ENCODE measurements at places on chromosomes 4 and X. TPM values are rescaled to one million over a fixed set of nuclear protein-coding genes. Genes with fewer than 3 reads are reported as not detected.

DNA sequence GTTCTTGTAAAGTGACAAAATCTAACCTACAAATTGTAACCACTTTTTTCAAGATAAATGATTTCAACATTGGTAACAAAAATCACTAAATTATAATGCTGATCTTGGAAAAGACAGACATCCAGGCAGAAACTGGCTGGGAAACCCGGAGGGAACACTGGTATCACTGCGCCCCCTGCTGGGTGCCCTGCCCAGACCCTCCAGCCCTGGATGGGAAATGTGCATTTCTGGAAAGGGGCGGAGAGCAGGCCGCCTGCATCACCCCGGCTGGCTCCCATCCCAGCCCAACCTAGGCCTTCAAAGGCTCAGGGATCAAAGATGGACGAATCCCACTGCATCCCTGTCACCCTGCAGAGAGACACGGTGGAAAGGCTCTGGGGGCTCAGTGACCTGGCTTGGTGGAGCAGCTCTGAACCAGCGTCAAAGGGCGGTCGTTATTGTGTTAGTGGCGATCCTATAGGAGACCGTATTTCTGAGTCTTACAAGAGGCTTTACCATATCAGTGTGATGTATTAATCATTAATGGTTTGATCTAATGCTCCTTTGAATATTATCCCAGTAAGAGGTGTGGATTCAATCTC, 37.3 kb downstream of the ACOX3 start:
- peak overlapping the region; percentile 86 for H3K27ac ChIP-seq
- no peak for DNase-seq
- H3K4me3 ChIP-seq: no peak overlapping the region
- H3K36me3 ChIP-seq: peaks cover 48% of the 10 kb centered on the region

DNA sequence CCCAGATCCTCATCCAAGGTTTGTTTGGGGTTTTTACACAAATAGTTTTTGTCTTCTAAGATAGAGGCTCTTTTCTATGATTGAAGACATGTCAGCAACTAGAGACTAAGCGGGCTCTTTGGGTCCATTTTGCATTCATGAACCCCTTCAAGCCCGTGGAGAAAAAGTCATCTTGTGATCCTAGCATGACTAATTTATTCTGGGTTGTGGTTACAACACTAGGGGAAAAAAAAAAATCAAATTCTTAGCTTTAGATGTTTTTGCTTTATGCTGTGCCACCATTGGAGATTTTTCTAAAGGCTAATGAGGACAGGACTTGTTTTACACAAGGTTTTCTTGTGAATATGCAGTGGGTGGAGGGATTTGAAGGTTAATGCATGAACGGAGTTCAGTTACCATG, 440.0 kb downstream of the PCDH7 start:
- H3K27ac ChIP-seq: no peak overlapping the region

DNA sequence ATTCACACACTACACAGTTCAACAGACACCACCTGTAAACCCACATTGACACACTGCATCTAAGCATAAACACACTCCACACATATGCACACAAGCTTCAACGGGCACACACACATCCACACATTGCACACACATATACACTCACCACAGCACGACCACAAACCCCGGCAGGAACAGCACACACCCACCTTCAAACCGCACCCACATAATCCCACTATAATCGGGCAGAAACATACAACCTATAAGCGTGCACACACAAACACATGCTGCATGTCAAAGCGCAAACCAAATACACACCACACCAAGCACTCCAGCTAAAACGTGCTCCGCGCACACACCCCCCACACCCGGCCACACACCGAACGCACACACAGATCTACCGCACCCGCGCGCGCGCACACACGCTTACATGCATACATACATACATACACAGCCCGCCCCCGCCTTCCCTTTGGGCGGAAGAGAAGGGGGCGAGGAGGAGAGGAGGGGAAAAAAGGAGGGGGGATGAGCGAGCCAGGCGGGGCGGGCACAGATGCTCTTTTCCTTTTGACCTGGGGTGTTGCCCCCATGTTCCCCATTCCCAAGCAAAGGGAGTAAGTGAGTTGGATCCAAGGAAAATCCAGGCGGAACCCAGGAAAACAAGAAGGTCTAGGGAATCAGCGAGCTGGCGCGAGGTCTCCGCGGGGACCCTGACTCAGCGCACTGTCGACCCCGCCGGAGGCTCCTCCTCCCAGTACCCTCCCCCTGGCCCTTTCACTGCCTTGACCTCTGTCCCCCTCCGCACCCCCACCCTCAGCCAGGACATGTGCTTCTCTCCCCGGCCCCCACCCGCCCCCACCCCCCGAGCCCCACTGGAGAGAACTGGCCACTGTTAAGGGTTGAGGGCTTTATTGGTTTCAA, 9.9 kb downstream of the ARHGAP36 start:
- H3K36me3 ChIP-seq: no peaks in the 10 kb centered on the region
- no peak for DNase-seq
- H3K27me3 ChIP-seq: no peaks in the 10 kb centered on the region
- no peak overlapping the region for H3K4me3 ChIP-seq
- no peaks in the 10 kb centered on the region for H3K4me1 ChIP-seq

- no peaks in the 10 kb centered on the region for H3K36me3 ChIP-seq
- H3K27ac ChIP-seq: no peak overlapping the region
- no peak for DNase-seq
- H3K27me3 ChIP-seq: no peaks in the 10 kb centered on the region
- H3K4me3 ChIP-seq: no peak overlapping the region
- H3K4me1 ChIP-seq: no peaks in the 10 kb centered on the region
Observed at GRCh38 chrX:70301716-70302115, 11.8 kb downstream of the KIF4A start.

DNA sequence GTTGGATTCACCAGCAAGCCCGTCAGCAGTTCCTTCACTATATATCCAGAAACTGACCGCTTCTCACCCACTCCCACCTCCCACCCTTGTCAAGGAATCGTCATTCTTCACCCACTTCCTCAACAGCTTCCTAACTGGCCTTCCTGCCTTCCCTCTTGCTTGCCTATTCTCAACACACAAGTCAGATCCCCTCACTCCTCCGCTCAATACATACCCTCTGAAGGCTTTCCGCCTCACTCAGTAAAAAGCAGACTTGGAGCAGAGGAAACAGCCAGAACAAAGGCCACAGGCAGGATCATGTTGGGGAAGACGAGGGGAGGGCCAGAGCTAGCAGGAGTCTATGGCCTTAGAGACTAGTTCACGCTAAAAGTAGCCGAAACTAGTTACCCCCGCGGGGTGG, 23.7 kb downstream of the RWDD4 start:
- no peak overlapping the region for H3K4me3 ChIP-seq
- no peak overlapping the region for H3K27ac ChIP-seq
- H3K4me1 ChIP-seq: no peaks in the 10 kb centered on the region
- H3K27me3 ChIP-seq: no peaks in the 10 kb centered on the region
- DNase-seq: no peak

GRCh38 chr4:181761156-181761555, 482.0 kb upstream of the TENM3 start:
- DNase-seq: no peak
- H3K27me3 ChIP-seq: no peaks in the 10 kb centered on the region
- H3K27ac ChIP-seq: no peak overlapping the region
- no peaks in the 10 kb centered on the region for H3K4me1 ChIP-seq
- no peaks in the 10 kb centered on the region for H3K36me3 ChIP-seq

DNA sequence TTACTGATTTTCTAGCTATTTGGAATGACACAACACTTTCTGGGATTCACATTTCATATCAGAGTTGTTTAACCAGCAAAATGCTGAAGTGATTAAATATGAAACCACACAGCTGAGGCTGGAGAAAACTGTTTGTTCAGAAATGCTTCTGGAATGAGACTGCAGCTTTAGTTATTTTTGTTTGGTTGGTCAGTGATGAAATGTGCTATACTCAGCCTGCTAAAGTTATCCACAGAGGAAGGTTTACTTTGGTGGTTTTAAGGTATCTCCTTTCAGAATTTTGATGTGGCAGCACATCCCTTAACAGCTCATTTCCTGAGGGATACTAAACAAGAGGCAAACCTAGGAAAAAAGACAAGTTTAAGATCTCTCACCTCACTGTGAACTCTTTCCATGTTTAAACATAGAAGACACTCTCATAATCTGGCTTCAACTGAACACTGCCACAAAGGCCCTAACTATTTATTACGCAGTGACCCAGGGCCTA, 106.6 kb upstream of the PDE5A start:
- no peak overlapping the region for H3K4me3 ChIP-seq
- no peak for DNase-seq
- H3K27ac ChIP-seq: peak overlapping the region; percentile 76
- peaks cover 9% of the 10 kb centered on the region for H3K4me1 ChIP-seq

DNA sequence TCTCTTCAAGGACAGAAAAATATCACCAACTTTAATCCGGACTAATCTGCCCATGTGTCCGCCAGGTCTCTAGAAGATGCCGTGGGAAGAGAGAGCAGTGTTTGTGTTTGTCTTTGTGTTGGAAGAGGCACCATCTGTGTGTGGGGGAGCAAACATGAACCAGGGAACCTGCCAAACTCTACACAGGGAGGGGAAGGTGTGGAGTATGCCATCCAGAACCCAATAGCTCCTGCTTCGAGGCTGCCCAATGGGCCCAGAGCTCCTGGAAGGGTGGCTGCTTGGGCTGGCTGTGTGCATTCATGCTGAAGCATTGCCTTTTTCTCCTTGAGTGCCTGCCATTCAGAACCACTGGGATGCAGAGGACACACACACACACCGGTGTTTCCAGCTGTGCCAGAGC, 536.2 kb downstream of the MID1IP1 start:
- DNase-seq: no peak
- H3K27me3 ChIP-seq: no peaks in the 10 kb centered on the region

GRCh38 chr4:9800848-9801247, 19.4 kb downstream of the DRD5 start:
- no peak for DNase-seq
- no peak overlapping the region for H3K27ac ChIP-seq
- H3K4me1 ChIP-seq: no peaks in the 10 kb centered on the region
- H3K27me3 ChIP-seq: no peaks in the 10 kb centered on the region
- H3K36me3 ChIP-seq: no peaks in the 10 kb centered on the region

GRCh38 chr4:173287486-173287885, 46.7 kb downstream of the HMGB2 start:
- H3K4me3 ChIP-seq: no peak overlapping the region
- no peak for DNase-seq
- H3K36me3 ChIP-seq: no peaks in the 10 kb centered on the region
- no peaks in the 10 kb centered on the region for H3K27me3 ChIP-seq

DNA sequence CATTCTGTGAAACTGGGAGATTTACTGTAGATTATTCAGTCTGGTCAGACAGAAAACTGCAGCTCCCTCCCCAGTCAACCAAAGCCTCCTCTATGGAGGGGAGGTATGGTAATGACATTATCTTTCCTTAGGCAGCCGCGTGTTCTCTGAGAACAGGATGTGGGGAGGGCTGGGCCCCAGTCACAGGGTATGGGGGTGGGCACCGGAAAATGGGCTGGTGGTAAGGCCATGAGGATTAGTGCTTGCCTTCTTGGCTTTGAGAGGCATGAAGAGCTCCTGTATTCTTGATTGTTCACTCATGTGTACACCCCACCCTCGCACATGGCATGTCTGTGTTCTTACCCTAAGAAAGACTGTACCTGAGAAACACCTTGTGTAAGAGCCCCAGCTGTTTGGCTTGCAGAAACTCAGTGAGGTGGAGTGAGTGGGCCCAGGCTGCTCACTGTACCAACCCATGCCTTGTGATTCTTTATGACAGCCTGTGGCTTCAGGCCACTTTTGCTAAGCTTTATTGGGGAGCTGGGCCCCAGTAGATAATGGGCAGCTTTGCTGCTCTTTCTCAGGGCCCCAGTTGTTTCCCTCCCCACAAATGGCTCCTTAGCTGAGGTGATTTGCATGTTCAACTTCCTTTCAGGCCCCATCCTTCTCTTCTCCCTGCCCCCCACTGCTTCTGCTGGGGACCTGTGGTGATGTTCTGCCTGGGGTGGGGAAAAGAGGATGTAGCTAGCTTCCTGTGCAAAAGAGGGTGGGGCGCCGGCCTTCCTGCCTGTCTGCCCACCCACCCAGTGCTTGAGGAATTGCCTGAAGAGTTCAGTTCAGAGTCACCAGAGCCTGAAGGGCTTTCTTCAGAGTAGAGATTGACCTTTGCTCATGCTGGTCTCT, 30.7 kb downstream of the MSN start:
- H3K27ac ChIP-seq: peak overlapping the region; percentile 89
- H3K36me3 ChIP-seq: no peaks in the 10 kb centered on the region
- peak; percentile 33 for DNase-seq
- H3K4me3 ChIP-seq: no peak overlapping the region
- H3K4me1 ChIP-seq: peaks cover 45% of the 10 kb centered on the region

- no peaks in the 10 kb centered on the region for H3K27me3 ChIP-seq
- H3K4me1 ChIP-seq: no peaks in the 10 kb centered on the region
- no peaks in the 10 kb centered on the region for H3K36me3 ChIP-seq
- DNase-seq: no peak
Observed at GRCh38 chr4:16289897-16290554, 63.8 kb upstream of the TAPT1 start.

GRCh38 chr4:159055833-159056232, 47.0 kb upstream of the RAPGEF2 start:
- H3K4me3 ChIP-seq: no peak overlapping the region
- no peaks in the 10 kb centered on the region for H3K27me3 ChIP-seq
- no peaks in the 10 kb centered on the region for H3K4me1 ChIP-seq
- DNase-seq: no peak

- H3K27me3 ChIP-seq: no peaks in the 10 kb centered on the region
- H3K4me3 ChIP-seq: peak overlapping the region; percentile 67
- no peak for DNase-seq
- no peaks in the 10 kb centered on the region for H3K36me3 ChIP-seq
Observed at GRCh38 chrX:46576458-46576857, 2.9 kb downstream of the CHST7 start.

GRCh38 chr4:176654565-176655216, 138.0 kb downstream of the VEGFC start:
- no peaks in the 10 kb centered on the region for H3K27me3 ChIP-seq
- no peak for DNase-seq
- H3K4me1 ChIP-seq: no peaks in the 10 kb centered on the region
- no peak overlapping the region for H3K4me3 ChIP-seq

DNA sequence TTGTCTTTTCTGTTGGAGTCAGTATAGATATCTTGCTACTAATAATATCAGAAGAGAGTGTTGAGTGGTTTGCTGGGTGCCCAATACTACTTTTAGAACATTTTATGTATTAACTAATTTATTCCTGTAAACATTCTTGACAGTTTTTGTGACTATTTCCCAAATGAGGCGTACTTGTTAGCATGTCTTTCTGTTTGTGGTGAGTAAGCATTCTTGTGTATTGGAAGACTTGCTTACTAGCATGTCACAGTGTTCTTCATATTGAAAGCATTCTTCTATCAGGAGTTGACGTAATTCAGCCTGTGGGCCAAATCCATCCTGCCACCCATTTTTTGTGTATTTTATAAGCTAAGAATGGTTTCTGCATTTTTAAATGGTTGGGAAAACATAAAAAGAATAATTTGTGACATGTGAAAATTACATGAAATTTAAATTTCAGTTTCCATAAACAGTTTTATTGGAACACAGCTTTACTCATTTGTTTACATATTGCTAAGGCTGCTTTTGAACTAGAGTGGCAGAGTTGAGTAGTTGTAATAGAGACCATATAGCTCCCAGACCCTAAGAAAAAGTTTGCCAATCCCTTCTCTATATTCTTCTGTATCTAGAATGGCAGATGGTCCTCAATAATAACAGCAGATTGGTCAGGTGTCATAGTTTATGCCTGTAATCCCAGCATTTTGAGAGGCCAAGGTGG, 20.4 kb downstream of the REPS2 start:
- H3K4me1 ChIP-seq: no peaks in the 10 kb centered on the region
- H3K4me3 ChIP-seq: no peak overlapping the region
- H3K27me3 ChIP-seq: no peaks in the 10 kb centered on the region
- DNase-seq: no peak
- H3K27ac ChIP-seq: no peak overlapping the region
- no peaks in the 10 kb centered on the region for H3K36me3 ChIP-seq

HERC5 gene
- total RNA-seq: 0.32 TPM

ADH7 gene
- total RNA-seq: not detected

VEGFC gene
- total RNA-seq: 18.6 TPM

TRAM1L1 gene
- 0.43 TPM for total RNA-seq

ARR3 gene
- total RNA-seq: not detected

ASB9 gene
- 3.6 TPM for total RNA-seq

CT45A2 gene
- total RNA-seq: not detected

GPC3 gene
- total RNA-seq: 0.75 TPM
